ENCODE measurements at places on chromosomes 2 and 18.

- DNase-seq, result no peak
Observed at GRCh38 chr2:48719480-48720177, 35.9 kb downstream of the LHCGR start.

GRCh38 chr2:101038455-101039255, 36.6 kb downstream of the RPL31 start:
- no peak for DNase-seq

DNA sequence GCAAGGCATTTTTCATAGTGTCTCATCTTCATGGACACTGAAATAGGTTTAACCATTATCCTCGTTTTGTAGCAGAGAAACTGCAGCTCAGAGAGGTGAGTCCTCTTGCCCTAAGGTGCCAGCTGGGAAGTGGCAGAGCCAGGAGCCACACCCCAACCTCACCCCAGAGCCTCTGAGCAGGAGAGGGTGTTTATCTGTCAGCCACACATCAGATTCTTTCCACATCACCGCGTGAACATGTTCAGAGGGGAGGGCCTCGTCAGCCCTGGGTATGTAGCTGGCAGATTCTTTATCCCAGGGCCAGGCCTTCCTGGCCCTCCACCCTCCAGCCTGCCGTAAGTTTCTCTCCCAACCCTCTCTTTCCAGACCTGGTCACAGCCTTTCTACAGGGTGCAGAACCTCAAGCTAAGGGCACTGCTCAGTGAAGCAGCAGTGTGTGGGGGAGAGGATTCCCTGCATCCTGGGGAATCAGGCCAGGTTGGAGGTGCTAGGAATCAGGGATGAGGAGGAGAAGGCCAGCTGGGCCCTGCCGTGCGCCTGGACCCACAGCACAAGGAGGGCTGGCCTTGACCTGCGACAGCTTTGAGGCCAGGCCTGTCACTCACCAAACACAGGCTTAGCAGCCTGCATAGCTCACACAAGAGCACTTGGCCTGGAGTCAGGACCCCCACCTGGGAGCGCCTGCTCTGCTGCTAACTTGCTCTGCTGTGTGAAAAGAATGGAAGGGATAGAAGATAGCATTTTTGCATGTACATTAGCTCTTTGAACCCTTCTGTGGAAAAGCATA, 111.3 kb upstream of the MCFD2 start:
- DNase-seq, result no peak

- DNase-seq, result no peak
Observed at GRCh38 chr2:116238511-116238910, 1576.0 kb upstream of the DDX18 start.

- peak; percentile 10 for DNase-seq
Observed at GRCh38 chr2:27977731-27978312, 87.3 kb downstream of the BABAM2 start.

DNA sequence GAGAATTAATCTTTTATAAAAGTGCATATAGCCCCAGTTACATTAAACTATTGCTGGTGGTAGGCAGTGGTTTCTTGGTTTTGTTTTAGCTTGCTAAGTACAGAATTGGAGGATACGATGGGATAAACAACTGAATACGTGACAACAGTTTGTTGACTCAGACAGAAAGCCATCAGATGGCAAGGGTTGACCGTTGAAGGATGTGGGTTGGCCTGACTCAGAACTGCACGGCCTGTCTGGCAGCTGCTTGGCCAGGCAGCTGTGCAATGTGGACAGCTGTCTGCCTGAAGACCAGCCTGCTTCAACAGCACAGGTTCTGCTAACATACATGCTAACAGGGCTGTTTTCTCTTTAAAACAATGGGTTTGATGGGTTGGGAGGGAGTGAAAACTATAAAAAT, 46.6 kb downstream of the PRKRA start:
- no peak for DNase-seq

- no peak for DNase-seq
Observed at GRCh38 chr2:37267685-37268084, 36.2 kb downstream of the NDUFAF7 start.

DNA sequence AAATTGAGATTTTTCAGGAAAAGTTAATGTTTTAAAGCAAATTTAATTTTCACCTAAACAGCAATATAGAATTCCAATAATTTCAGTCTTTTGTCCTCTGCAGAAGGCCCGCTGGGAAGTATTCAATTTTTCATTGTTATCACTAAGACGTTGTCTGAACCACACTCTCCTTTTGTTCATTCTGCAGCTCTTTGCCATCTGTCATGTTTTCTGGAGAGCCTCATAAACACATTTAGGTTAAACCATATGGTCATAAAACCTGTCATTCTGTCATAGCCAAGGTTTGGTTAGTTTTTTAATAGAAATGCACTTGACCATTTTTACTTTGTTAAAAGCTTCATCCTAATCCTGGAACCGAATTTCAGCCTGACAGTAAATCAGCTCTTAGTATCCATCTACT, 54.0 kb upstream of the PGAP1 start:
- no peak for DNase-seq

GRCh38 chr2:232781765-232782164, 5.4 kb upstream of the KCNJ13 start:
- DNase-seq, result peak; percentile 66

GRCh38 chr2:223088866-223089265, 36.9 kb downstream of the KCNE4 start:
- no peak for DNase-seq

DNA sequence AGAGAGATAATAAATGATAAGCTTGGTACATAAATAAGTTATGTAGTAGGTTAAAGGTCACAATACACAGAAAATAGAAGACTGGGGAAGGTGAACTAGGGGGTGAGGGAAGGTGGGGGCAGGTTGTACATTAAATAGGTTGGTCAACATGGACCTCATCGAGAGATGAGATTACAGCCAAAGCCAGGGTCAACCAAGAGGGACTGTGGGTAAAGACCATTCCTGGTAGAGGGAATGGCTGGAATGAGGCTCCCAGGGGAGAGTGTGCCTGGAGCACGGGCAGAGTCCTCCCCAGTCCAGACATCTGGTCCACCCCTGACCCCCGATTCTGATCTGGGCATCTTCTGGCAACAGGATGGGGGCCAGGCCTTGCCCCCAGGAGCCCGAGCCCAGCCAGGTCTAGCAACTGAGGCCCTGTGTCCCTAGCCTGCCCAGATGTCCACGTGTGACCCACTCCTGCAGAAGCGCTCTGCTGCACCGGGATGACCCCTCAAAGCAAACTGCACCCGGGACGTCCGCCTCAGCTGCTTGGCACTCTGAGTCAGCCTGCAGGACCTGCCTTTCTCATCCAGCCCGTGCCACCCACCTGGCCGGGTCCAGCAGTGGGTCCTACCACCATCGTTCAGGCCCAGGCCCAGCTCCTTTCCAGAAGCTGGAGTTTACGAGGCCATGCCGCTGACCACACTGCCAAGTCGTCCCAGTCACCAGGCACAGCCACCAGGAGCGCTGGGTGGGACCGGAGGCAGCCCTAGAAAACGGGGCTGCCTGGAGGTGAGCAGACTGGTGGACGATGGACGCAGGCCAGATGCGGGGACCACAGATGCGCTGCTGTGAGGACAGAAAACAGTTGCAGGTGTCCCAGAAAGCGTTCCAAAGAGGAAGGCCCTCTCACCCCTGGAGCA, 56.2 kb upstream of the ID2 start:
- no peak for DNase-seq

- no peak for DNase-seq
Observed at GRCh38 chr2:51620796-51621195, 588.9 kb upstream of the NRXN1 start.

- DNase-seq, result no peak
Observed at GRCh38 chr18:50424877-50425690, 50.2 kb downstream of the SKA1 start.

DNA sequence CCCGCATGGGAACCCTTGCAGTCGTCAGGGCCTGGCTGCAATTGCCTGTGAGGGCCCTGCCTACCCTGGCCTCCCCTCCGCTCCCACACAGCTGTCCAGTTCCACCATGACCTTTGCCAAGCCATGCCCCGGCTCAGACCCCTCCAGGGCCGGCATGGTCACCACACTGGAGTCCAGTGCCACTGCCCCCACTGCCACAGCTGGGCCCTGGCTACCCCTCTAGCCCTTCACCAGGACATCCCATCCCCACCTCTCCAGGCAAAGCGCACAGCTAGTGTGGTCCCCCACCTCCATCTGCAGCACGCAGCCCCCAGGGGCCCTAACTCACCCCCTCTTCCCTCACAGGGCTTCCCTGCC, 70.3 kb upstream of the SMAD7 start:
- DNase-seq, result no peak

GRCh38 chr2:60634438-60634837, 81.0 kb upstream of the BCL11A start:
- no peak for DNase-seq

- no peak for DNase-seq
Observed at GRCh38 chr18:27582760-27583412, 397.8 kb upstream of the CHST9 start.

- DNase-seq, result no peak
Observed at GRCh38 chr2:119136093-119136492, 22.5 kb downstream of the C1QL2 start.

DNA sequence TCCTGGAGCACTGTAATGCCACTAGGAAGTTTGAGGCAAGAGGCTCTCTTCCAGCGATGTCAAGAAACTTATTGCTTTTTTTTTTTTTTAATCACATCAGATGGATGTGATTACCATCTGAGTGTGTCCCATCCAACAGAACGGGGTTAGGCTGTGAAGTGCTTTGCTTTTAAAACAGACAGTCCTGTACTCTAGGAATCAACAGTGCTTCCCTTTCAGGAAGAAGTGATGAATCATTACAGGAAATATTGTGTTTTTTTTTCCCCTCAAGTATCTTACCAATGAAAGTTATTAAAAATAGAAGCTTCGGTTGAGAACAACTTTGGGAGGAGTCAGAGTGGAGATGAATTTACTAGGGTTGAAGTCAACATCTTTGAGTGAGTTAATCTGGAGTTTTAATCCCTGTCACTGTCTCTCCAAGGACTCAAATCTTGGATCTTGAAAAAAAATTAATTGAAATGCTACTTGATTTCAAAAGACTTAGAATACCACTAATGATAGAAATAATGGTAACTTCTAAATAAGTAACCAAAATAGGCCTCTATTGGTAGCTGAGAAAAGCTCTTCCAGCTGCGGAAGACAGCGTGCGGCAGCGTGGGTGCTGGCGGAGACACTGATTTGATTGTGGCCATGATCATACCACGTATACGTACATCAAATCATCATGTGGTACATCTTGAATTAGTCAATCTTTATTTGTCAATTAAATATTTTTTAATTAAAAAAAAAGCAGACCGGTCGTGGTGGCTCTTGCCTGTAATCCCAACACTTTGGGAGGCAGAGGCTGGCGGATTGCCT, 45.5 kb downstream of the GATA6 start:
- no peak for DNase-seq

DNA sequence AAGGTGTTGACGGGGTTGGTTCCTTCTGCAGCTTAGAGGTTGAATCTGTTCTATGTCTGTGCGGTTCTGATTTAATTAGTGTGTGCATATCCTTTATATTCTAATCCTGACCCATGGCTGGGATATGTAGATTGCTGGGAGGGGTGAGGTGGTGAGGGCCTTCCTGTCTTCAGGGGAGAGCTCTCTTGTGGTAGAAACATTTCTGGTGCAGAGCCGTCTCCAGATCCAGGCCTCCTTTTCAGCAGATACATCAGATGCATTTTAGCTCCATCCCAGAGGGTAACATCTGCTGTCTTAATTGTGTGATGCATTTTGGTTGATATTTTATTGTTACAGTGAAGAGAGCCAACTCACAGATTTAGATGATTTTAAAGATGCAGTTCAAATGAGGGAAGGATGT, 227.8 kb downstream of the AGAP1 start:
- DNase-seq, result no peak

DNA sequence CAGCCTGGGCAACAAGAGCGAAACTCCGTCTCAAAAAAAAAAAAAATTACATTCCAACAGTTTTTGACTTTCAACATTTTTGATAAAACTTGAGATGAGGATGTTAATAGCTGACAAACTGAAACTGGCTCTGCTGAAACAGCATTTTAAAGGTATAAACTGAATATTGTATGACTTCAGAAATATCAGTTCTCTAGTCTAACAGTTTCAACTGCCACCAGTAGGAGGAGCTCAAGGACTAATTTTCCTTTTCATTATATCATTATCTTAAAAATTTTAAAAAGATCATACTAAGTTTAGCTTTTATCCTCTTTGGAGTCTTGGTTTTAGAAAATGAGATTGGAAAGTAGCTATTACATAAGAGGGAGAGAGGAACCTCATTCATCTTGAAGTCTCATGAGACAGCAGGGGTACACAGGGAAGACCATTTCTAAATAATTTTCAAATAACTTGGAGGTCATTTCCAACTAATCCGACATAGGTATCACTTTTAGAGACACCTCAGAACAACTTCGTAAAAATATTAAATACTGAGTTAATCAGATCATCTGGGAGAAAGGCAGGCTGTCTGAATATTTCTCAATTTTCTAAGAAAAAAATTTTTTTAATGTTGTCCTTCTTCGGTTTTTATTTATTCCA, 37.6 kb upstream of the MCM6 start:
- DNase-seq, result peak; percentile 79

- no peak for DNase-seq
Observed at GRCh38 chr2:157741819-157742484, 113.3 kb upstream of the ACVR1C start.

DNA sequence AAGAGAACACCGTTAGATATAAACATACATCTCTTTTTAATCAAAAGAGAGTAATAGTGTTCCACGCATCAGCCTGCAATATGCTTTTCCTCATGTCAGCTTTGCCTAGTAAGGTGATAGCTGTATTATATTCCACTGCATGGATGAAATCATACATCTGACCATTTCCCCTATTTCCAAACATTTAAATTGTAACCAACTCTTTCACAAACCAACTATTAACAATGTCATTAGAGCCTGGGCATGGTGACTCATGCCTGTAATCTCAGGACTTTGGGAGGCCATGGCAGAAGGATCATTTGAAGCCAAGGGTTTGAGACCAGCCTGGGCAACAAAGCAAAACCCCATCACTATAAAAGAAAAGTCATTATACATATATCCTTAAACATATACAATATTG, 284.8 kb downstream of the BCL11A start:
- no peak for DNase-seq

GRCh38 chr2:31191931-31192330, 25.4 kb downstream of the CAPN14 start:
- no peak for DNase-seq

DNA sequence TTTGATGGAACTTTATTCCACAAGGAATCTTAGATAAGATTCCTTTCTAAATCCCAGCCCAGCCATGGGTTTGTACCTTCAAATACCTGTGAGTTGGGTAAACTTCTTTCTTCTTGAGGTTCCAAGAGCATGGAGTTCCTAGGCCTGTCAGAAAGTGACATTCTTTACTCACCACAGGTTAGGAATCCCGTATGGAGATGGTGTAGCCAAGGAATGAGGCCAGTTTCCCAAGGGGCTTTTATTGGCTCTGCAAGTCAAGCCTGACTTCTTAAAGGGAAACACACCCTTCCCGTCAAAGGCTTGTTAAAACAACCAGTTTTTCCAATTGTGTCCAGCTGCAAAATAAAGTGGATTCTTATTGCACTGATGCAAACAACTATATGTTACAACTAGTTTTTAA, 45.8 kb downstream of the STK17B start:
- no peak for DNase-seq
